Renal cortical epithelial cell (primary cell): ENCODE measurements at places on chromosomes 2 and 18.
A peak's percentile ranks its signal among the peaks of the same experiment; 100 is the strongest.

DNA sequence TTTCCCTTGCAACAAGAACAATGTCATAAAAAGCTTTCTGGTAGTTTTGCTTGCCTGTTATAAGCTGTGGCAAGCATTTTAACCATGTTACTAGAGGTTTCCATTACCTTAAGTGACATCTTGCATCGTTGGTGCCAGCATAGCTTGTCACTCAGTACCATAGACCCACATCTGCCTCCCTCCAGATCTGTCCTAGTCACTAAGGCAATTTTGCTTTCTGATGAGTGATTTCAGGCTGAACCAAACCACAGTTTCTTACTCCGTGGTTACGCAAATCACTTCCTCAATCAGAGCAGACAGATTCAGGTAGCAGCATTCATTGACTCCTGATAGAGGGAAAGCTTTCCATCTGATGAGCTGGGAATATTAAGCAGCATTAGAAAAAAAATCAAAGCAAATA, 1057.5 kb upstream of the FAM98A start:
- DNase-seq, result peak; percentile 47

DNA sequence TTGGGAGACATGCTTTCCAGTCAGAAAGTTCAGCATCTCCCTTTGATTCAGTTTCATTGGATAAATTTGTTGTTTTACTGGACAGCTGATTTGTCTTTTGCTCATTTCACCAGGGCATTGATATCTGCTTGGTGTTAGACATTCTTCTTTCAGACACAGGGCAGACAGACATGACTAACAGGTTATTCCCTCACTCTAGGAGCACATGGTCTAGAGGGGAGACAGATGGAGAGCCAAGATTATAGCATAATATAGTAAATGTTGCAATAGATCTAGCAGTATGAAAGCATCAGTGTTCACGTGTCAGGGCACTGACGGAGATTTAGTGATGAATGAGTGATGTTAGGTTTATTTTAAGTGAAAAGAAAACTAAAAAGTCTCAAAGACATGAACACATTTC, 187.0 kb upstream of the CYRIA start:
- no peak for DNase-seq

DNA sequence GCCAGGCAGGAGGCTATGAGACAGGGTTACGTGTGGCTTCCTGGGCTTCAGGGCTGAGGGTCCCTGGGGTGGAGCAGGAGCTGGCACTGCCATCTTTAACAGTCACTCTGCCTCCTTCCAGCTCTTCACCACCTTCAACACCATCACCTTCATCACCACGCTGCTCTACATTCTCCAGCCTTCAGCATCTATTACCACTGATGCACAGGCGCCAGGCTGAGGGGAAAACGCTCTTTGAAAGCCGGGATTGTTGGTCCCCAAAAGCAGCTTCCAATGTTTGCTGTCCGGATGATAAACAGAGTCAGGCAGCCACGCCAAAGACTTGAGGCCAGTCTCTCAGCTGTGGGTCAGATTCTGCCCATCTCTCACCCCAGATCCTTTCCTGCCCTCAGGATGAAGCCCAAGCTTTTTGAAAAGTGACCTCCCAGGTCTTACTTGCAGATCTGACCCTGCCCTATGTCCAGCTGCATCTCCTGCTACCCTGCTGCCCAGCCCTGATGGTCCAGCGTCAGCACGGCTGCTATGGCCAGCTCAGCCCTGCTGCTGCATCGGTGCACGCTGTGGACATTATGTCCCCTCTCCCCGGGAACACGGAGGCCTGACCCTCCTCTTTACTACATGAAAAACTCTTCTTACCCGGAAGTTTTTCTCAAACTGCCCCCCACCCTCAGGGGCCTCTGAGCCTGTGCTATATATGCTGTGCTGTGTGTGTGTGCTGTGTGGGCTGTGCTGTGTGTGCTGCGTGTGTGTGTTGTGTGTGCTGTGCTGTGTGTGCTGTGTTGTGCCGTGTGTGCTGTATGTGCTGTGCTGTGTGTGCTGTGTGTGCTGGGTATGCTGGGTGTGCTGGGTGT, 31.2 kb upstream of the MAL start:
- no peak for DNase-seq

DNA sequence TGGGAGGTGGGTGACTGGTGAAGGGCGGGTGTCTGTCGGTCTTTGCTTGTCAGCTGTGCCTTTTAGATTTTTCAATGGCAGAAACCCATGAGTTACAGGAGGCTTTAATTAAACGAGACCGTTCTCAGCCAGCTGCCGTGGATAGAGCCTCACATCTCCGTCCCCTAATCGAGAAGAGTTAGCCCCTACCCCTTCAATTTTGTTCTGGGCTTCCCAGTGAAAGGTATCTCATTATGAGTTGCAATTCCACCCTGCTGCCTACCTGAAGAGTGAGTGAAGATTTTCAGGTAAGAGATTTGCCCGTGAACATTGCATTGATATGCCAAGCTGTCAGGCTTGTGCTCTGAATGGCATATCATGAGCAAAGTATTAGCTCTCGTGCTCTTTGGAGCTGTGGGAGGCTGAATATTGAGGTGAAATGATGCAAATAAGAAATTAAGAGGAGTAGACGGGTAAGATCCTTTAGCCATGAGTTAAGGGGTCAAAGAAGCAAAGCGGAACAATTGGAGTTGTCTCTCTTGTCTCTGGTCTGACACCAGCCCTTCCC, 118.7 kb upstream of the MSTN start:
- no peak for DNase-seq

DNA sequence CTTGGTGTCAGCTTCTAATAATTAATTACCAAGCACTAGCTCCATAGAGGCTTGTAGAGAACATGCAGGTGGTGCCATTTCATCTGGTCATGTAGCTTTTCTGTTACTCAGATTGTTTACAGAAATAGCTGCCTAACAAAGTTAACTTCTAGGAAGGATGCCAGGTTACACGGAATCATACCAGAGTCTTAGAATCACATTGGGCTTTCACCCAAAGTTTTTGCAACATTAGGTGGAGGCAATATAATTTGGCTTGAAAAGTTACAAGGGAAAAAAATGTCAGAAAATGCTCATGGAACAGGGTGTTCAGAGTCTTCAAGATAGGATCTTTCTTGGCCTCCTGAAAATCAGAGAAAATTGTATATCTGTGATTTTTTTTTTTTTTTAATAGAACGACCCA, 135.6 kb downstream of the ARHGAP15 start:
- peak; percentile 62 for DNase-seq

DNA sequence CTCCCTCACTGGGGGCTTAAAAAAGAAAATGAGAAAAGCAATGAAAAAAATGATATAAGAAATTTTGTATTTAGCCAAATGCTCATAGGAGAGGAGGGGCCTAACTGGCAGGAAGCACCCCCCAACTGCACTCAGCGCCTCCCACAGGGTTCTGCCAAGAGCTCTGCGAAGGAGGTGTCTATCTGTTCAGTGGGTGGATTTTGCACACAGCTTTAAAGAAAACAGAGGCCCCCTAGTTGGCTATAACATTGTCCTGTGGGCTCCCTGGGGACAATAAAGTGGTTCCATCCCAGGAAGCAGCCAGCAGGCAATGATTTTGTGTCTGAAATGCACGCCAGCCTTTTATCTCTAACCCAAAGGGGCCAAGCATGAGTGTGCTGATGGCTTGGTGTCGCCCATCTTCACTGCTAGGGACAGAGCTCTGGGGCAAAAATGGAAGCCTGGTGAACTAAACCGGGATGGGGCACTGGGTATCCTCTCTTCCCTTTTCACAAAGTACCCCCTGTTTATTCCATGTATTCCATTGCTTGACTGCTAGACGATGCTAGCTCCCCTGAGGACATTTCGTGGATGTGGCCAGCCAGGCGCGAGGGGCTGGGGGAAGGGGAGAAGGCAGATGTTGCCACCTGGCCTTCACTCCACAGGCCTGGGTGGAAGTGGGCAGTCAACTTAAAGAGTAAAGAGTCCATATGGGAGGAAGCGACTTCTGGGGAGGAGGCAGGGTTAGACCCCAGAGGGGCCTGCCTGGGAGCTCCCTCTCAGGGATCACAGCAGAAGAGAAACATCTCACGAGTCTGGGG, 205.7 kb downstream of the CYP26B1 start:
- no peak for DNase-seq

DNA sequence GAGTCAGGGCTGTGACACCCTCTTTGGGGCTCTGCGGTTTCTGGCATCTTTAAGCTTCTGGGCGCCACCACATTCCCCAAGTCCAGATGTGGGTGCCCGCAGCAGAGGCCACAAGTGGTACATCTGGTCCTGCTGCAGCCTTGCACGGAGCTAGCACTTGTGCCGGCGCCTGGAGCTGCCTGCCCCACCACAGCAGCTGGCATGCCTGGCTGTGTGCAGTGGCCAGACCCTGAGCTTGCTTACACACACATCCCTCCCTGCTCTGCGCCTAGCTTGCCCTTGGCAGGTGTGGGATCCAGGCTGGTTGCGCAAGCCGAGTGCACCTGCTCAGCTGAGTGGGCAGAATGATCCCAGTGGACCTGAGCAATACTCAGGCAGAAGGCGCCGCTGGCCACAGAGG, 27.3 kb downstream of the SLC4A10 start:
- DNase-seq, result no peak

DNA sequence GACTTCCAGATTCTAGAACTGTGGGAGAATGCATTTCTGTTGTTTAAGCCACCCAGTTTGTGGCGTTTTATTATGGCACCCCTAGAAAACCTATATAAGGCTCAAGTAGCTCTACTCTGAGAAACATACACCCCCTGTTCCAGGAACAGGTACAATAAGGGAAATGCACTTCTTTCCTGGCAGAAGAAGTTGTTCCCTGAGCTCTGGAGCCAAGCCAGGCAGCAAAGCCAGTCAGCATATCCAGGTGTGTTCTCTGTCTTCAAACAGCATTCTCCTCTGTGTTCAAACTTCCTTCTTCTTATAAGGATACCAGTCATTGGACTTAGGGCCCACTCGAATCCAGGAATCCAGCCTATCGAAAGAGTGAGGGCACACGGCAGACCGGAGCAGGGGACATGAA, 96.5 kb downstream of the TPGS2 start:
- no peak for DNase-seq

GRCh38 chr18:77000527-77000926, 132.1 kb downstream of the MBP start:
- peak; percentile 21 for DNase-seq

DNA sequence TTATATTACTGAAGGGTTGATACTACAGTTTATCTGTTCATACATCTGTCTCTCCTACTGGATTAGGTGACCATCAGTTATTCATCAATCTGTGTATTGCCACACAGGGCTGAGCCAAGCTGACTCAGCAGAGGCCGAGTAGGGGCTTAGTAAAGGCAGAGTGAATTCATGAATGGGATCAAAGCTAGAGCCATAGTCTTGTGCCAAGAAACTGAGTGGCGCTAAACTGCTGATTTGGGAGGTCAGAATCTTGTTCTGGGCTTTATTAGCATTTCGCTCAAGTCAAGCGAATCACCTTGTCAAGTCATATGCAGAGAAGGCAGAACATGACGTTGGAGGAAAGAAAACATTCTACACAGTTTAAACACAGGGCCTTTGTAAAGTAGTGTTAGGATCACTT, 34.1 kb downstream of the SOCS6 start:
- DNase-seq, result peak; percentile 99

- no peak for DNase-seq
Observed at GRCh38 chr2:218983263-218983933, 1.6 kb downstream of the FEV start.

- DNase-seq, result no peak
Observed at GRCh38 chr2:217484046-217484445, 518.7 kb downstream of the TNS1 start.

DNA sequence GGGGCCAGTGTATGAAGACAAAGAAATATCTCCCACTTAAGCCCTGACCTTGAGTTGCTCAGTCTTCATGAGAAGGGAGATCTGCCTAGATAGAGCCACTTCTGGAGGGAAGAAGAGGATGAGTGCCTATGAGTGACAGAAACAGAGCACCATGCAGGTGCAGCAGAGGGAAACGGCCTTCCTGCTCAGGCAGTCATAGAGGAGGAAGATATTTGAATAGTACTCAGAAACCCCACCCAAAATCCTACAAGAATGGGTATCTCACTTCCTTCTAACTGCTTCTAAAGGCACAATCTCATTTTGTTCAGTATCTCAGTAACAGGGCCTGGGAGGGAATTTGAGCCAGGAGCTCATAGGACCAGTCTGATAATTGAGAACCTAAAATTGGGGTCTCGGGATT, 339.3 kb downstream of the ALK start:
- DNase-seq, result no peak

GRCh38 chr2:8346706-8347430, 335.0 kb upstream of the ID2 start:
- no peak for DNase-seq

GRCh38 chr2:233811087-233811486, 33.0 kb downstream of the MROH2A start:
- DNase-seq, result no peak

DNA sequence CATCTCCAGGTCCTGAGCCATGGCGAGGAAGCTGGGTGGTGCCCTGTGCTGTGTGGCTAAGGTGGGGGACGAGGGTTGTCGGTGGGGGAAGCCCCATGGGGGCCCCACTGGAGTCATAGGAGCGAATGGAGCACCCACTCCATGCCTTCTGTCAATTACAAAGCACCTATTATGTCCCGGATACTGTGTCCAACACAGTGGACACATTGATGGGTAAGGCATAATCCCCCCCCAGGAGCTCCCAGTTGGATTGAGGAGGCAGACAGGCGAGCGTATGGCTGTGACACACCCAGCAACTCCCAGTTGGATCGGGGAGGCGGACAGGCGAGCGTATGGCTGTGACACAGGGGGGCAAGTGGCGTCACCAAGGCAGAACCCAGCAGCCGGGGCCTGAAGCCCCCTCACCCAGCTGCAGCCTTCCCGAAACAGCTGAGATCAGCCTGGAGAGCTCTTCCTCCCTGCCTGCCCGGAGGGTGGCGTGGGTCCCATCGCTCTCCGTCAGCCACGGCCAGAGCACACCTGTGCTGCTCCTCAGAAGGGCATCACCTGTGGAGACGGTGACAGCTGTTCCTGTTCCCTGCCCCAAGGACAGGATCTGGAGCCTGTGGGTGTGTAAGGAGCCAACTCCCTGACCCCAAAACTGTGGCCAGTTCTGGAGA, 69.6 kb downstream of the HPCAL1 start:
- no peak for DNase-seq

- DNase-seq, result peak; percentile 13
Observed at GRCh38 chr2:141497272-141497671, 633.5 kb downstream of the LRP1B start.

DNA sequence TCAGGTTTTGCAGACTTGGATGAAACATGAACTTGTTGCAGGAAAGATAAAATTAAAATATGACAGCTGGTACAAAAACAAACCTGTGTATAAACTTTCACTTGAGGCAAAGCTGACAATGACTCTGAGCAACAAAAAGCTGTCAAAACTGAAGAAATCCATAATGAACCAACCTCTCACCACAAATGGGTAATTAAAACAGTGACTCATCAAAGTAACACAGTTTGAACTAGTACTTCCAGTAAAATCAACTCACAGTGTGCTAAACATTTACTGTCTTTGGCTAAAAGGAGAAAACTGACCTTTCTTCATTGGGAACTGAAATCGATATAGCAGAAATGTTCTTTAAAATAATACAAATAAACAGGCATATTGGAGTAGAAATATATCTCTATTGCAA, 209.7 kb downstream of the WDPCP start:
- DNase-seq, result peak; percentile 91

DNA sequence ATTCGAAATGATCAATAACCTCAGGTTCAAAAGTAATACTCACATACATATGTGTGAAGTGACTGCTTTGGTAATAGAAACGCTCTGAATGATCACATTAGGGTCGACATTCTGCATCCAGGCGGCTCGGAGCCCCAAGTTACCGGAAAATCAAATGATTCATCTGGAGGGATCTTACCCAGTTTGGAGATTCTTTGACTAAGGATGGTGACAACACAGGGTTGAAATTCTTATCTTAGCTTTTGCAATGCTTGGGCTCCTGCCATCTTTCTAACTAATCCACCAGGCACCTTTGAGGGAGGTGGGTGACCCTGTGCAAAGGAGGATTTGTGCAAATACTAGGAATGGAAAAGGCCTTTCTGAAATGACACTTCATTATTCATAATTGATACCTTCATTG, 10.8 kb downstream of the GBX2 start:
- no peak for DNase-seq
